Camera-type eye (tissue), 1 donor: ENCODE measurements at places on chromosomes 13 and 19. TPM values are rescaled to one million over a fixed set of nuclear protein-coding genes. Genes with fewer than 3 reads are reported as not detected.

Gene METTL21C
- 2.9 TPM for total RNA-seq

Gene RASIP1
- total RNA-seq = 11.4 TPM

Gene SLC7A10
- 1.6 TPM for total RNA-seq

Gene PRR36
- 4.7 TPM for total RNA-seq

Gene MATK
- total RNA-seq = 27.5 TPM

Gene NANOS3
- total RNA-seq = 1.0 TPM

Gene KIR2DL4
- not detected for total RNA-seq

Gene TPTE2
- total RNA-seq = not detected

Gene FAM32A
- 107 TPM for total RNA-seq

Gene FOXA3
- total RNA-seq = not detected

Gene ZNF134
- 65.3 TPM for total RNA-seq

Gene CACNG7
- 8.6 TPM for total RNA-seq

Gene CEACAM16
- total RNA-seq = not detected

Gene SERTAD1
- 4.1 TPM for total RNA-seq

Gene PNPLA6
- 59.0 TPM for total RNA-seq

Gene MTMR6
- total RNA-seq = 41.2 TPM

Gene CABP5
- 43.1 TPM for total RNA-seq

Gene LRRC63
- 0.60 TPM for total RNA-seq

Gene YJEFN3
- total RNA-seq = 3.2 TPM

Gene SLC8A2
- 16.1 TPM for total RNA-seq

Gene KL
- 8.9 TPM for total RNA-seq

Gene ZNF229
- 17.2 TPM for total RNA-seq

Gene C3
- total RNA-seq = 104 TPM

Gene CYP2A6
- not detected for total RNA-seq

Gene IL17D
- total RNA-seq = 12.7 TPM

Gene LHB
- total RNA-seq = not detected

Gene SLAIN1
- total RNA-seq = 132 TPM

Gene RUVBL2
- 93.5 TPM for total RNA-seq

Gene KLK10
- total RNA-seq = 1.9 TPM

Gene ZSCAN18
- 140 TPM for total RNA-seq

Gene ZNF556
- 3.0 TPM for total RNA-seq

Gene PRTN3
- 2.5 TPM for total RNA-seq

Gene FSD1
- 16.4 TPM for total RNA-seq

Gene ATP8B3
- 2.1 TPM for total RNA-seq

Gene ZNF146
- 163 TPM for total RNA-seq

Gene CAB39L
- total RNA-seq = 27.4 TPM

Gene PNMA8A
- total RNA-seq = 72.3 TPM

Gene GRAMD1A
- 58.8 TPM for total RNA-seq

Gene PTH2
- total RNA-seq = not detected

Gene CBARP
- 6.2 TPM for total RNA-seq
